ENCODE measurements at places on chromosomes 7 and 10.

GRCh38 chr10:122850705-122851640, 5.3 kb upstream of the CUZD1 start:
- no peak for DNase-seq

DNA sequence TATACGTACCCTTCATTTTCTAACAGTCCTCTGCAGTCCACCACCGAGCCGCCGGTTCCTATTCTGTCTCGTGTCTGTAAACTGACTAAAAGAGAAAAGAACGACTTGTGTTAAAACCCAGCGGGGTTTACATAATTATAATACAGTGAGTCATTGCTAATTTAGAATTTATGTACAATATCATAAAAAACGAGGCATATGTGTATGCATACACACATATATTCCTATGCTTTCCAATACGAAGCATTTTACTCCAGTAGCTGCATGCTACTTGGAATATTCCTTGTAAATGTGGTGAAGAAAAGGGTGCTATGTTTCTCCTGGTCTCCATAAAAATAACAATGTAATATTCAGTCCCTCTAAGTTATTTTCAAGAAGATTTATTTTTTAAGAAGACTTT, 89.1 kb downstream of the SMURF1 start:
- no peak for DNase-seq

GRCh38 chr7:6385909-6386560, 61.7 kb downstream of the DAGLB start:
- no peak for DNase-seq

GRCh38 chr10:103441611-103442010, 10.6 kb downstream of the CALHM2 start:
- DNase-seq, result no peak

- DNase-seq, result no peak
Observed at GRCh38 chr7:20395104-20395503, 64.4 kb downstream of the ITGB8 start.

GRCh38 chr7:91435381-91436059, 171.3 kb downstream of the FZD1 start:
- no peak for DNase-seq
